Substantia nigra (tissue), 51 donors: ENCODE measurements at places on chromosomes 3 and 15.

GRCh38 chr15:81343371-81343770 lies 19.4 kb upstream of the STARD5 start:
- no peak for DNase-seq

GRCh38 chr15:65923264-65923663 lies 54.0 kb downstream of the RAB11A start:
- no peak for DNase-seq

GRCh38 chr3:58073301-58074108 lies 65.3 kb downstream of the FLNB start:
- DNase-seq: no peak

- no peak for DNase-seq
Measured at GRCh38 chr3:127365163-127365798, 77.4 kb upstream of the PRR20G start.

DNA sequence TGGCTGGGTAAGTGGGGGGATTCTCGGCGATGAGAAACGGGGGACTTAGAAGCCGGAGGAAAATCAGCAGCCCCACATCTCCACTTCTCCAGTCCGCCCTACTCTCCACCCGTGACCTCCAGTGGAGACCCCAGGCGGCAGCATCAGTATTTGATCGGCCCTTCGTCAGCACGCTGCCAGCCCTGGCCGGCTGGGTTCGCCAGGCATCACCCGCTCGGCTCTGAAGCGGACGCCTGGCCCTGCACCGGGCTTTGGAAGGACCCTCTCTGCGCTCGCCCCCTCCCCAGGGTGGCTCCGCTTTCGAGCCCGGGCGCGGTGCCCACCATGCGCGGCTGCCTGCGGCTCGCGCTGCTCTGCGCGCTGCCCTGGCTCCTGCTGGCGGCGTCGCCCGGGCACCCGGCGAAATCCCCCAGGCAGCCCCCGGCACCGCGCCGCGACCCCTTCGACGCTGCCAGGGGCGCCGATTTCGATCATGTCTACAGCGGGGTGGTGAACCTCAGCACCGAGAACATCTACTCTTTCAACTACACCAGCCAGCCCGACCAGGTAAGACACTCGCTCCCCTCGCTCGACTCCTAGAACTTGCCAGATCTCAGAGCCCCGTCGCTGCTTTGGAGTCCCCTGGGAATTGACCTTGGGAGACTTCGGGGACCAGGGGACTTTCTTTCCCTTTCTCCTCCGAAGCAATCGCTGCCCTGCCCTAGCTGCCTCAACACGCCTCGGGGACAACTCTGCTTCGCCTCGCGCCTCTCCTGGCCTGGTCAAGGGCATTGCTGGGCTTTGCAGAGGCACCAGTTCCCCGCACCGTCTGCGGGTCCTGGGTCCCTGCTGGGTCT lies 561 bp downstream of the SIDT1 start:
- no peak for DNase-seq

- no peak for DNase-seq
Measured at GRCh38 chr15:80753161-80753560, 26.0 kb upstream of the CEMIP start.
